ENCODE measurements at places on chromosomes 1 and 21.

DNA sequence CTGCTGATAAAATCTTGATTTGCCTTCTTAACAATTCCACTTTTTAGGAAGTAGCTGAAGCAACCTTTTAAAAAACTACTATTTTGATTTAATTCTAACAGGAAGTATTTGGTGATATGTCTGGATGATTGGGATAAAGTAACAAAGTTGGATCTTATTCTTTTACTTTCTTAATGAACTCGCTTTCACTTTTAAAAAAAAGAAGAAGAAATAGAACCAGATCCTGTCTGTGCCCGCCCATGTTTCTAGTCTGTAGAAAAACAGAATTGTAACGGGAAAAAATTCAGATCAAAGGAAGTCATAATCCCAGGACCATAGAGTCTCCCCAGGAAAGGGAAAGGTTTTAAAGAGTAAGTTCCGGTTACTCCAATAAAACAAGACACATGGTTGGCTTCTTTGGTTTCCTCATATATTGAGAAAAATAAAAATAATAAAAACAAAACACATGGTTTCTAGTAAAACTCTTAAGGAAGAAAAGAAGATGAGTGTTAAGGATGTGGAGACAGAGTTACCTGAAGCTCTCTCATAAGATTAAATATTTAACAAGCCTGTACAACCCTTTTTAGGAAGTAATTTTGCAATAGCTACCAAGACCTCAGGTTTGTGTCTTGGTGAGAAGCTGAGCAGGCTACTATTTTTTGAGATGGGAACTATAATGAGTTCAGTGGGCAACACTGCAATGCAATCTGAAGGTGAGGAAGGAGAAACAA, 4.9 kb downstream of the CD48 start:
- peak; percentile 23 for DNase-seq

- DNase-seq = no peak
These were observed 126.1 kb downstream of the CACHD1 start for GRCh38 chr1:64595871-64596515.

- DNase-seq = peak; percentile 74
These were observed 95.9 kb downstream of the RASAL2 start for GRCh38 chr1:178189814-178190213.

- peak; percentile 43 for DNase-seq
These were observed 188.1 kb upstream of the SAMSN1 start for GRCh38 chr21:14734191-14734590.

DNA sequence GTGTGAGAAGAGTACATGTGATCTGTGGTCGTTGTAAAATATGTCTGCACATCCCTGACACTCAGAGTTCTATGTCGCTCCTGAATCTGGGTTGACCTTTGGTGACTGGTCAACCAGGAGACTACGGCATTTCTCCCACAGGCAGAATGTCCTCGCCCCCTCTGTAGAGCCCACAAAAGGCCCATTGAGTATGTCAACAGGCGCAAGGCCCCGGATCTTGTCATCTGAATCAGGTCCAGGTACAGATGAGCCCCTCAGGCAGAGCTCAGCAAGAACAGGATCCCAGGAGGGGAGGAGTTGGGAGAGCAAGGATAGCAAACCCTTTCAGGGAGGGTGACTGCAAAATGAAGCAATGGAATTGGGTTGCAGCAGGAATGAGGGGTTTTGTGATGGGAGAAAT, 126.5 kb downstream of the MATN1 start:
- DNase-seq = no peak

DNA sequence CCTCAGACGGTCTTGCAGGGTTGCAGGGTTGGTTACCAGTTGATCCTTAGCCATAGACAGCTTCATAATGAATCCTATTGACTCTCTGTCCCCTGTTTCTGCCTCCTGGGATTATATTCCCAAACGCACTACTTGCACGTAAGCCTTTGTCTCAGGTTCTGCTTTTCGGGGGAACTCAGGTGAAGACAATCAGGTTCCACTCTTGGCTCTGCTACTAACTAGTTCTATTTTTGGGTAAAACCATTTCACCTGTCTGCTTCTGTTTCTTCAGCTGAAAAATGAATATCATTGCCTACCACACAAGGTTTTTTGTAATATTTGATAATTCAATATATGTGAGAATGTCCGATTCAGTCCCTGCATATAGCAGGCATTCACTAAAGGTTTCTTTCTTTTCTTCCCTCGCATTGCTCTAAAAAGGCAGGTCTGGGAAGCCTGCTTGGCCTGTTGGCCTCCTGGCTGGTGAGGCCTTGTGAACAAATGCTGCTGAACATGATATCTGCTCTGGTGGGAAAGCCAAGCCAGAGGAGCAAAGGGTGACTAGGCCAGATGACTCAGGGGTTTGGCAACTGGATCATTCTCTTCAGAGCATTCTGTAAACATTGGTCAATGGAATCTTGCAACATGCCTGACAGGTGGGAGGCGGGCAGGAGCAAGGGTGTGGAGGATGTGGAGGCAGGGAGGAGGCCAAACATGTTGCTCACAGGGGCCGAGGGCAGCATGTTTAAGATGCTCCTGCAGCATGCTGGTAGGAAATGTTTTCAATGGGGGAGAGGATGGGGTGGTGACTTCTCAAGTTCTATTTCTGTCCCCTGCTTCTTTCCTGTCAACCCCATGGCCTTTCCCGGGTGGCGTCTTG, 23.8 kb downstream of the IER5 start:
- DNase-seq = peak; percentile 92

DNA sequence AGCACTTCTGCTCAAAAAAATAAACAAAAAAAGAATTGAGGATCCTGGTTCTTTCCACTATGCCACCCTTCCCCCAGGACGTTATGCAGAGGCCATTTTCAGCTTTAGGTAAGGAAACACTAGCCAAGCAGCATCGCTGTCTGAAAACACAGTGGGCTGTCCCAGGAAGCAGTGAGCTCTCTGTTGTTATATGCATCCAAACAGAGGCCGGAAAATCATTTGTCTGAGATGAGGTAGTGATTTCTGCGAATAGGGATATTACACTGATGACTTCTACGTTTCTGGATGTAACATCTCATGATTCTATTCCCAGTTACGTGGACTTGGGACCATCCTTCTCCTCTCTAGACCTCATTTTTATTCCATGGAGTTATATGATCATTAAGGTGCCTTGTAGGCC, 137.2 kb downstream of the OMA1 start:
- no peak for DNase-seq

- no peak for DNase-seq
These were observed 15.6 kb upstream of the ACADM start for GRCh38 chr1:75708910-75709309.

All from NB4 (cell line).